ENCODE measurements at places on chromosomes 11 and 22.

DNA sequence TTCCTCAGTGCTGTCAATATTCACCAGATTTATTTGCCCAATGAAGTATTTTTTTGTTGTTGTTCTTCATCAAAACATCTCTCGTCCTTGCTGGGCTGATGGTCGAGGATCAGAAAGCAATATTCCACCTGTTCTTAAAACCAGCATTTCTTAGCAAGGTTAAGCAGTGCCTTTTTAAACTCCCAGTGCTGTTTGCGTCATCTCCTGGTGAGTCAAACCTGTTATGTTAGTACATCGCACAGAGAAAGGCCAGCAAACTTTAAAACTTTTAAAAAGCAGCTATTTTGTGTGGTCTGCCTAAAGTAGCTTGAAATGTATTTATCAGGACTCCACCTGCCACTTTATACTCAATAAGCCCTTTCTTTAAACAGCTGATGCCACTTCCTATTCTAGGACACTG, 802.0 kb downstream of the KCNA4 start:
- peak; percentile 73 for DNase-seq

DNA sequence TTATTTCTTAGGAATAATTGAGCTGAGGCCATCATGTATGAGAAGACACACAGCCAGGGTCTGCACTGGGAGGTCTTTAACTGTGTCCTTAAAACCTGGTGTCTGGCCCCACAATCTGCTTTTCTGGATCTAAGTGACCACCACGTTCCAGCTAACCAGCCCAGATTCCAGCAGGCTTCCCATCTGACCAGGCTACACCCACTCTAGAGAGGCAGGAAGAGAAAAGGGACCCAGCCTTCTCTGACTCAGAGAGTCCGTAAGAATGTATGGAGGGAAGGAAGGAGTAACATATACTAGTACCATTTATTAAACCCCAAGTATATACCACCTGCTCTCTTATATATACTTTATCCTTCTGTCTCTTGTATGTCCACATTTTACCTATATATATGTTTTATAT, 80.1 kb downstream of the LDLRAD3 start:
- DNase-seq = peak; percentile 52

- DNase-seq = no peak
Observed at GRCh38 chr11:72012091-72012630, 13.5 kb downstream of the IL18BP start.

DNA sequence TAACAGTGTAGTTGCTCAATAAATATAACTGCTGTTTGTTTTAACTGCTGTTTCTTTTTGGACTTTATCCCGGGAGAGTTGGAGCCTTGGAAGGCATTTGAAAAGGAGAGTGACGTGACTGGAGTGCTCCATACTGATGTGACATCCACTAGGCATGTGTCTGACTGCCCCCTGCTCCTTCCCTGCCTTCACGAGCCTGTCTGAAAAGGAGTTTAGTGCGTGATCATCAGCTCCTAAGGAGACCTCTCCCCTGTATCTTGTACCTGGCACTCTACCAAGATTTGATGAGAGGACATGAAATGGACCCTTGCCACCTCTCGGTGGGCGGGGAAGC, 22.9 kb downstream of the ZBTB16 start:
- DNase-seq = peak; percentile 65

DNA sequence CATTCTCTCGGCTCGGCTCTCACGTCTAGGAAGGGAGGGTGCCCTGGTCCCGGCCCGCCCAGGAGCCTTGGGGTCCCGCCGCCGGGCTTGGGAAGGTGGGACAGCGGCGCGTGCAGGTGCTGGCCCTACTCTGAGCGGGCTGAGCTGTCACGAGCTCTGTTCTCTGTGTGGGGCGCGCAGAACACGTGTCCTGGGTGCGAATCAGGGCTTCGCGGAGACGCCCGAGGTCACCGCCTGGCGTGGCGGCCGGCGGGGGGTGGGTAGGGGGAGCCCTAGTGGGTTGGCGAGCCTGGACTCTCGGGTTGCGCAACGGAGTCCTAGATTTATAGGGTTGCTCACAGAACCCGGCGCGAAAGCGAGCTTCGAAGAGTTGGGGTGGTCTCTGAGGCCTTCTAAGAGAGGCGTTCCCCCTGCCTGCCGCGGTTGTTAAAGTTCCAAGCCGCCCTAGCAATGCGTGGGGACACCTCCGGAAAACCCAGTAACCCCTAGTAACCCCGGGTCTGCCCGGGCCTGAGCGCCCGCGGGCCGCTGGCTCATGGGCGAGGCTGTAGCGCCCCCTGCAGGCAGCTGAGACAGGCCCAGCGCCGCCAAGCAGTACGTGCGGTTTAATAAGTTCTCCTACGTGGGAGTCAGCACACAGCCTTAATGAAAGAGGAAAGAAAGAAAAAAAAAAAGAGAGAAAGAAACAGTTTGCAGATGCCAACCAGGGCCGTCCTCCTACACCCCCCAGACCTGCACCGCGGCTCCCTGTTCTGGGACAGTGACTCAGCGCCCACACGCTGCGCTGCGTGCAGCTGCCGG, 2.7 kb downstream of the ADM start:
- peak; percentile 93 for DNase-seq

GRCh38 chr22:48886604-48887393, 940.9 kb downstream of the BRD1 start:
- no peak for DNase-seq

DNA sequence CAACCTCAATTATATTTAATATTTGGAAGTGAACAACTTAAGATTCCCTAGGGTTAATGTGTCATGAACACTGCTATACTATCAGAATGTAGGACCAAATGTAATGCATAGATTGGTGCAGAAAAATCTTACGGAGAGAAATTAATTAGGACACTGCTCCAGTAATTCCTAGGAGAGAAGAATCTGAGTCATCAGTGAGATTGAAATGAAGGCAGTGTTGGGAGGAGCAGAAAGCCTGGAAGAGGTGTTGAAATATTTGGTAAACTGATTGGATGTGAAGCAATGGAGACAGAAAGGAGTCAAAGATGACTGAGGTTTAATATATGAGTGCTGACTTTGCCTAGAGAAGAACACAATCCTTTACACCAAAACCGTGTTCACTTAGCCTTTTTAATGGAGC, 836.0 kb downstream of the FAM181B start:
- no peak for DNase-seq

- no peak for DNase-seq
Observed at GRCh38 chr11:18361154-18361553, 33.2 kb upstream of the LDHA start.

DNA sequence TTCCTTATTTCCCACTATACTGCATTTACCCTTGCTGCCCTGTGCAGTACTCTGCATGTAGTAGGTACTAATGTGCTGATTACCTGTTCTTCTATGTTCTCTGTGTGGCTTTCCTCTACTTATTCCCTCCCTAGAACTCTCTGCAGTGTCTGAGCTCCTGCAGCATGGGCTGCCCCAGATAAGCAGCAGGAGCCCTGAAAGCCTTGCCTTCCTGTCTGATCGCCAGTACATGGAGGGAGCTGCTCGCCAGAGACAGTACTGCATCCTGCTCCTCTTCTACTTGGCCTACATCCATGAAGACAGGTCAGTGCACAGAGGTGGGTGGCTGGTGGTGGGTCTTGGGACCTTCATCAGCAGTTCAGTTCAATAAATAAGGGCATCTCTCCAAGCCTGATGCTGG, 42.2 kb upstream of the CCDC134 start:
- DNase-seq = no peak

GRCh38 chr11:126725521-126725920, 275.0 kb downstream of the KIRREL3 start:
- DNase-seq = no peak

DNA sequence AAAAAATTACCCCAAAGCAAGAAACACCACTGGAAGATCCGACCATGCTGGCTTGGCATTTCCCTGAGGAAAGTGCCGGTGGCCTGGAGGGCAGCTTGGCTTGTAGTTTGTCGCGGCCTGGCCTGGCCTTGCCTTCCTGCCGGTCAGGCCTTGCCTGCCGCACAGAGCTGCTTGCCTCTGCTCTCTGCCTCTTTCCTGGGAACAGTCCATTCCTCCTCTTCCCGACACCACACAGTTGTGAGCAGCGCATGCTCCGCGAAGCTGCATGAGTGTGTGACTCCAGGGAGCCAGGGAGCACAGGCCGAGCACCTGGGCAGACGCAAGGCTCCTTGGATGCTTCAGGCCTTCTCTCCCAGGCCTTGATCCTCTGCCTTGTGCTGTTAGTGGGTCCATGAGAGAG, 19.8 kb downstream of the CTTN start:
- DNase-seq = no peak

- peak; percentile 40 for DNase-seq
Observed at GRCh38 chr22:29784451-29785361, 17.5 kb downstream of the UQCR10 start.

DNA sequence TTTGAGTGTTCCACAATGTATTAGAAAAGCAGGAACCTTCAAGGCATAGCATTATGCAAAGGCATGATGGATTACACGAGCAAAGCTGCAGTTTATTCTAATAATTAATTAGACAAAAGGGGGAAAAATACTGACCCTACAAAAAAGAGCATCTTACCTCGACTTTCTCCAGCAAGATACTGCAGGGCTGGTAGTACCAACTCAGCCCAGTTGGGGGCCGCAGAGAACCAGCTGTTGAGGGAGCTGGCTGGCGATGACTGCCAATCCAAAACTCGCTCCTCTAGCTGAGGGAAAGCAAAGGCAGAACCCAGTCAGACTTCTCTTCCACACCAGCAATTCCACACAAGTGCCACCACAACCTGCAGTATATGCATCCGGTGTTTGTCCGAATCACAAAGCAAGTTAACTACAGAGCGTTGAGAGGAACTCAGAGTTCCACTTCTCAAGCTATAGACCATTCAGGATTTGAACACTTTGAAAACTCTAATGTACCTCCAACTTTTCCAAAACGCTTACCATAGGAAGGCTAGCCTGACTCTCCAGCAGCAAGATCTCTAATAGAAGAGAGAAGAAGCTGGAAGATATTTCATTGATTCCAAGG, 13.7 kb downstream of the NFRKB start:
- peak; percentile 37 for DNase-seq

- DNase-seq = no peak
Observed at GRCh38 chr22:30354644-30355043, 2.0 kb downstream of the SF3A1 start.

DNA sequence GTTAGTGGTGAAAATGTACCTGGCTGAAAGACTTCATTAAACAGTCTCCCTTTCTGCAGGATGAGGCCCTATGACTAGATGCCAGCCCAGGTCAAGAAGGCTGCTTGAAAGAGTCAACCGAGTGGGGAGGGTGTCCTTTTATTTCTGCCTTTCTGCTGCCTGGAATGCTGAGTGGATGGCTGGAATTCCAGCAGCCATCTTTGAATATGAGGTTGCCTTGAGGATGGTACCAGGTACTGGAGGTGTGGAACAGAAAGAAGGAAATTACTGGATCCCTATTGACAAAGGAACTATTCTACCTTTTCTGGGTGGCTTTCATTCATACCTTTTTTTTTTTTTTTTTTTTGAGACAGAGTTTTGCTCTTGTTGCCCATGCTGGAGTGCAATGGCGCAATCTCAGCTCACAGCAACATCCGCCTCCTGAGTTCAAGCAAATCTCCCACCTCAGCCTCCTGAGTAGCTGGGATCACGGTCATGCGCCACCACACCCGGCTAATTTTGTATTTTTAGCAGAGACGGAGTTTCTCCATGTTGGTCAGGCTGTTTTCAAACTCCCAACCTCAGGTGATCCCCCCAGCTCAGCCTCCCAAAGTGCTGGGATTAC, 107.3 kb downstream of the RPS6KA4 start:
- DNase-seq = no peak

DNA sequence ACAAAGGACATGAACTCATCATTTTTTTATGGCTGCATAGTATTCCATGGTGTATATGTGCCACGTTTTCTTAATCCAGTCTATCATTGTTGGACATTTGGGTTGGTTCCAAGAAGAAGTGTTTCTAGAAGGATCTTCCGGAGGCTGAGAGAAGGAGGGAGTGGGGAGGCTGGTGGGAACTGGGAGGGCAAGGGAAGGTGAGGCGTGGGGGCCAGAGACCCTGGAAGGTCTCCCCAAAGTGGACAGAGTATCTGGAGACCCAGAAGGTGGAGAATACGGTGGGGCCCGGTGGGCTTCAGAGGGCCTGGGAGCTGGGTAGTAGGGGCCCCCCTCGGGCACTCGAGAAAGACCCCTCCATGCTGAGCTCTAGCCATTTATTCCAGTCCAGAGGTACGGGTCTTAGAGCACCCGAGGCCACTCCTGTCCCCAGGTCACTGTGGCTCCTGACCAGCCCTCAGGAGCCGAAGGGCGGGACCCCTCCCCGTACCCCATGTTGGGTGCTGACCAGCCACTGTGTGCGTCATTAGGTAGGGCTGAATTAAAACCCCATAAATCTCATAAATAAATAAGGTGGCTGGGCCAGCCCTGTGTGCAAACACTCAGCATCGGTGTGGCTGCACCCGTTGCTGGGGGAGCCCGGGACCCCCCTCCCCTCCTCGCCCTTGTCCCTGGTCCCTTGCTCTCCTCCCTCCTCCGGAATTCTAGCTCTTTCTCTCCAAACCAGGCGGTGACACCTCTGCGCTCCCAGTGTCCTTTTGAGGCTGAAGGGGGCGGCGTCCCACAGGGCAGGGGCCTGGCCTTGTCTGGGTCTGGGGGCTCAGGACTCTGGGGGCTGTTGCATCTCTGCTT, 38.8 kb upstream of the MUC5AC start:
- DNase-seq = no peak

GRCh38 chr11:119352857-119353260, 6.4 kb upstream of the MFRP start:
- no peak for DNase-seq

- DNase-seq = no peak
Observed at GRCh38 chr11:17579451-17579850, 32.4 kb downstream of the OTOG start.

DNA sequence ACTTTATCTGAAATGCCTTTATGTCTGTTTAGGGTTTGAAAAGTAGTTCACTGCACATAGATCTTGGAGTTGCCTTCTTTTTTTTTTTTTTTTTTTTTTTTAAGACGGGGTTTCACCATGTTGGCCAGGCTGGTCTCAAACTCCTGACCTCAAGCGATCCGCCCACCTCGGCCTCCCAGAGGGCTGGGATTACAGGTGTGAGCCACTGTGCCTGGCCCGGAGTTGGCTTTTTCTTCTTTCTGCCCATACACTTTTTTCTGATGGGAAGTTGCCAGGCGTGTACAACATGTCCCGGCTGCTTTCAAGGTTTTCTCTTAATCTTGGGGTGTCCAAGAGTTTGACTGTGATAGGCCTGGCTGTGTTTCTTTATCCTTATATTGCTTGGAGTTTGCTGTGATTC, 12.9 kb upstream of the GNB1L start:
- no peak for DNase-seq

Data from iris pigment epithelial cell (primary cell).